ENCODE measurements at places on chromosomes 7 and 10. TPM values are rescaled to one million over a fixed set of nuclear protein-coding genes. Genes with fewer than 3 reads are reported as not detected.

- peaks cover 16% of the 10 kb centered on the region for H3K27me3 ChIP-seq
- H3K36me3 ChIP-seq, result peaks cover 5% of the 10 kb centered on the region
- H3K4me3 ChIP-seq, result no peak overlapping the region
- H3K4me1 ChIP-seq, result peaks cover 21% of the 10 kb centered on the region
- DNase-seq, result no peak
- no peak overlapping the region for H3K27ac ChIP-seq
These were observed 2.2 kb downstream of the GSAP start for GRCh38 chr7:77413861-77414424.

DNA sequence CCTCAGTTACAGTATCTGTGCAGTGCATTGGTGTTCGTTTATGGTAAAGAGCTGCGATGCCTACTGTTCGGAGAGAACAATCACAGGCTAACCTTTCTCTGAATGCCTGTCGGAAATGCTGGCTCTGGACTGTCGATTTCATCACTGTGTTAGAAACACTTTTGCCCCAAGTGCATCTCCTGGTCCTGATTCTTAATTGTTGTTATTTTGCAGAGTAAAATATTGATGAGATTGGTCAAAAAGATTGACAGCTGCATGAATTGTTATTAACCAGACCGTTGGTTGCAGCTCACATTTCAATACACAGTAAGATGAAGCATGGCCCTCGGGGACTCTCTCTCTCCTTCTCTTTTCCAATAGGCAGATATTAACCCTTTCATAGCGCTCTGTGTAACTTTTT, 557.4 kb upstream of the ADARB2 start:
- H3K4me1 ChIP-seq, result no peaks in the 10 kb centered on the region
- H3K27ac ChIP-seq, result no peak overlapping the region
- no peak for DNase-seq
- no peak overlapping the region for H3K4me3 ChIP-seq

DNA sequence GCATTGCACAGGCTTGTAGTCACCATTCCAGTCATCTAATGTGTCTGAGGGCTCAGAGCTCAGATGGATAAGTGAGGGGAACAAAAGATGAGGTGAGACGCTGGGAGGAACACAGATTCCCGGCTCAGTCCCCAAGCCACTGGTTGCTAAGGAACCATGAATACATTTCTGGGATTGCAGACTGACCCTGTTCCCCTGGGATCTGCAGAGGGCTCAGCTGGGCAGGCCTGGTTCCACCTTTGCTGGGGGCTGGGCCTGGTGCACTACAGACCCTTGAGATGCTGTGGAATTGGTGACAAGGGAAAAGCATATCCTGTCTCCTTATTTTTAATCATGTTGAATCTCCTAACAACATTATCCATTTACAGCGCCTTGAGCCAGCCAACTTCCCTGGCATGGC, 19.2 kb downstream of the ELFN1 start:
- no peaks in the 10 kb centered on the region for H3K4me1 ChIP-seq
- DNase-seq, result no peak
- H3K4me3 ChIP-seq, result no peak overlapping the region

DNA sequence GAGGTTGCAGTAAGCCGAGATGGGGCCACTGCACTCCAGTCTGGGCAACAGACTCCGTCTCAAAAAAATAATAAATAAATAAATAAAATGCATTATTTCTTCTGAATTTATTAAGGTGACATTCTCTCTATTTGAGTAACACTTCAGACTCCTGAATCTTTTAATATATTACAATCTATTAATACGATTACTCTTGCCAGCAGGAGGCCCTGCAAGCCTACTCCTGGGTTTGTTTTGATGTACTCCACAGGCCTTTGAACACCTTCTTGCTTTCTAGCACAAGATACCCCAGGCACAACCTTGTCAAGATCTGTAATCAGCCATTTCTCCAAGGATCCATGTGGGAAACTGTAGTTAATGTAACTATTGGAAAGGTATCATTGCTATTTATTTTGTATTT, 63.5 kb downstream of the COBL start:
- no peaks in the 10 kb centered on the region for H3K4me1 ChIP-seq
- DNase-seq, result no peak
- H3K4me3 ChIP-seq, result no peak overlapping the region
- H3K27me3 ChIP-seq, result peaks cover 8% of the 10 kb centered on the region
- H3K27ac ChIP-seq, result no peak overlapping the region

- DNase-seq, result no peak
- no peak overlapping the region for H3K27ac ChIP-seq
- no peaks in the 10 kb centered on the region for H3K36me3 ChIP-seq
- no peak overlapping the region for H3K4me3 ChIP-seq
- H3K27me3 ChIP-seq, result no peaks in the 10 kb centered on the region
- no peaks in the 10 kb centered on the region for H3K4me1 ChIP-seq
These were observed 729.1 kb downstream of the TNS3 start for GRCh38 chr7:46852795-46853194.

GRCh38 chr7:40937879-40938278, 765.0 kb downstream of the INHBA start:
- H3K4me3 ChIP-seq, result no peak overlapping the region
- H3K4me1 ChIP-seq, result no peaks in the 10 kb centered on the region
- H3K36me3 ChIP-seq, result no peaks in the 10 kb centered on the region
- no peak for DNase-seq

DNA sequence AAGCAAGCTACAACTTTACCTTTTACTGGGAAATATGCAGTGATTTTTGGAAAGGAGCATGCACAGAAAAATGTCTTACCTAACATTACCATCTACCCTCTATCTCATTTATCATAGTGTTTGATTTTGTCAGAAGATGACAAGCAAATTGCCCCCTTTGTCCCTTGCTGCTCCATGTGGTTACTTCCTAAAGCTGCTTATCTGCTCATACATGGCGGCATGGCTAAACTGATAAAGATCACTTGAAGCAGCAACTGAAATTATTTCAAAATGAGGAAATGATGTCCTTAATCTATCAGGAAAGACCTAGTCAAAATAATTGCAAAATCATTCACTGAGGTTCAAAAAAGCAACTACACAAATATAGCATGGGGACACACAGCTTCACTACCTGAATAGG, 1198.5 kb upstream of the SORCS1 start:
- no peak overlapping the region for H3K4me3 ChIP-seq
- DNase-seq, result no peak
- H3K27ac ChIP-seq, result no peak overlapping the region
- no peaks in the 10 kb centered on the region for H3K27me3 ChIP-seq

DNA sequence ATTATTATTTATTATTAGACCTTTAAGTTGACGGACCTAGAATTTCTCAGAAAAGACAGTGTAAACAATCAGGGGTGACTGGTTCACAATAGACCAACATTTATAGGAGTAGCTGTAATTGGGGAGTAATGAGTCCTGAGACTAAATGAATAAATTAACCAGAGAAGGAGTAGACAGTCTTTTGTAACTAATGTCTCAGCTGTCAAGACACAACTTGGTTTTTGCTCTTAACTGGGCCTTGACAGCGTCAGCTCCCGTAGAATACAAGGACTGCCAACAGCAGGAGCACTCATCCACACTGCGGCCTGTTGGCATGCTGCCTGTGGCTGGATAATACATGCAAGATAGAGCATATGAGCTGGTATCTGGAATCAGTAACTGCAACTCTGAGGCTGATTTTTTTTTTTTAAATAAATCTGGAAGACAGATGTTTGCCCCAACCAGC, 123.9 kb downstream of the CACNA2D1 start:
- DNase-seq, result no peak
- no peaks in the 10 kb centered on the region for H3K4me1 ChIP-seq
- H3K27ac ChIP-seq, result no peak overlapping the region
- no peaks in the 10 kb centered on the region for H3K36me3 ChIP-seq
- no peak overlapping the region for H3K4me3 ChIP-seq
- no peaks in the 10 kb centered on the region for H3K27me3 ChIP-seq

DNA sequence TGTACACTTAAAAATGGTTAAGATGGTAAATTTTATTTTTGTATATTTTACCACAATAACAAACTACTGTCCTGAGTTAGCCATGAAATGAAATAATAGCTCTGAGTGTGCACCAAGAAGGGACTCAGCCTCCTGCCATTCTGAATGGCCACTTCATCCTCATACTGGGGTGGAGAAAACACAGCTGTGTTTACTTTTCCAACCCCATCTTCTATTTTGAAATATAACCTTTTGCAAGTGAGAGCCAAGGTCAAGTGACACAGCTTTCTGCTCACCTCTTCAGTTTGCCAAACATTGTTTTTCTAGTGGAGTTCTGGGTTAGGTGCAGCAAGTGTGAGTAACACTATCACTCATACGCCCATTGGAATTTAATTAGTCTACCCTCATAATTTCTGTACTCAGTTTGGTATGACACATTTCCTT, 107.4 kb upstream of the GLCCI1 start:
- H3K27ac ChIP-seq, result no peak overlapping the region
- no peaks in the 10 kb centered on the region for H3K27me3 ChIP-seq
- no peak for DNase-seq
- no peak overlapping the region for H3K4me3 ChIP-seq

DNA sequence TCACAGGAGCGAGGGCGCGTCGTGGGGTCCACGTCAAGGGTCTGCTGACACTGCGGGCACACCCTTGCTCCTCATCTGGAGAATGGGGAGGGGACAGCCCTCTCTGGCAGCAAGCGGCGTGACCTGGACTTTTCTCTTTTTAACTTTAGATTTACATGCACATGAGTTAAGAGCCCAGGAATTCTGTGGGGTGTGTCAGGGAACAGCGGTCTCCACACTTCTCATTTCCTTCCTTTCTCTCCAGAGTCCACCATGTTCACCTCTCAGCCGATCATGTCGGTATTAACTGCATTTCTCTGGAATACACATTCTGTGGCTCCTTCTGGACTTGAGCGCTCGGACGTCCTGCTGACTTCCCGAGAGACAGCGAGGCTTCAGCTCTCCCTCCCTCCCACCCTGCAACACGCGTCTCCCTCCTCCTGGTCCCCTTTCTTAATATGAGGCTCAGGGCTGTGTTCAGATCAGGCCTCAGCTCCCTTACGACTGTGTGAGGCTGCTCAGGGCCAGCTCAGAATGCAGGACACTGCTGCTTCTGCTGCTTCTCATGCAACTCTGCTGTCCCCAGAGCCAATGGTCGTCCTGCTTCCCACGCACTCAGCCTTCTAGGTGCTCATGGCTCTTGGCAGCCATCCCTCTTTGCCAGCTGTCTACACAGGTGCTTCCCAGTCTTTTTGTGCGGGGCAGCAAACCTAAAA, 261.3 kb downstream of the ELFN1 start:
- H3K36me3 ChIP-seq, result peaks cover 24% of the 10 kb centered on the region
- no peak for DNase-seq
- no peak overlapping the region for H3K27ac ChIP-seq
- peaks cover 11% of the 10 kb centered on the region for H3K4me1 ChIP-seq
- H3K27me3 ChIP-seq, result peaks cover 18% of the 10 kb centered on the region

DNA sequence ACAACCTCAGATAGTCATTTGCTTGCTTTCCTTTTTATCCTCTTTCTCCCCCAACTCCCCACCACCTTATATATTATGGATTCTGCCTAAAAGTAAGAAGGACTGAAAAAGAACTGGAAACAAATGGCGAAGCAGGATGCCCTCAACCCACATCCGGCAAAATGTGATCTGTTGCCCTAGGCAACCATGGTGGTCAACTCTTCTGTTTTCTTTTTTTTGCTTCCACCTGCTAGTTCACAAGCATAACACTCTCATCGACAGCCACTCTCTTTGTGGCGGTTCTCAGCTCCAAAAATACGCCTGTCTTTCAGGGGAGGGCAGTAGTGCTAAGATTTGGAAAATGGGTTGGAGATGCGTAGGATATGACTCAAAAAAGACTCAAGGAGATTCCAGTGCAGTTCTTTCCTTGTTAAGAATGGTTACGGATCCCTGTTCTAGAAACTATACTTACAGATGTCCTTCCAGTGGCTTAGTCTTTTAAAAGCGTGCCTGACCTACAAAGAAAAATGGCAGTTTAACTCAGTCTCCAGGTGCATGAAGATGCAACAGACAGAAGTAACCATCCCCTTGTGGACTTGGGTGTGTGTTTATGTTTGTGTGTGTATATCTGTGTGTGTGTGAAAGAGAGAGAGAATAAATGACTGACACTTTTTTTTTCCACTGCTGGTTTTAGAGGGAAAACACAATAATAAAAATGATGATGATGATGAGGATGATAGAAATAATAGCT, 10.7 kb downstream of the APBB1IP start:
- H3K27me3 ChIP-seq, result no peaks in the 10 kb centered on the region
- H3K36me3 ChIP-seq, result peaks cover 65% of the 10 kb centered on the region
- peaks cover 64% of the 10 kb centered on the region for H3K4me1 ChIP-seq
- DNase-seq, result peak; percentile 71
- H3K4me3 ChIP-seq, result peak overlapping the region; percentile 75

- H3K27ac ChIP-seq, result no peak overlapping the region
- no peak overlapping the region for H3K4me3 ChIP-seq
- no peaks in the 10 kb centered on the region for H3K4me1 ChIP-seq
- H3K36me3 ChIP-seq, result no peaks in the 10 kb centered on the region
- H3K27me3 ChIP-seq, result no peaks in the 10 kb centered on the region
These were observed 568.3 kb downstream of the KIF20B start for GRCh38 chr10:90269699-90270098.

The TRIM50 gene
- total RNA-seq, result not detected

The MARVELD1 gene
- total RNA-seq, result 3.3 TPM

The CYP2C19 gene
- total RNA-seq, result not detected

The OR2A1 gene
- 0.06 TPM for total RNA-seq

The FEZF1 gene
- total RNA-seq, result not detected

The CCZ1 gene
- 74.2 TPM for total RNA-seq

The DRGX gene
- not detected for total RNA-seq

The OR9A4 gene
- total RNA-seq, result not detected
